ENCODE measurements at places on chromosomes 16 and 17.
A peak's percentile ranks its signal among the peaks of the same experiment; 100 is the strongest.

DNA sequence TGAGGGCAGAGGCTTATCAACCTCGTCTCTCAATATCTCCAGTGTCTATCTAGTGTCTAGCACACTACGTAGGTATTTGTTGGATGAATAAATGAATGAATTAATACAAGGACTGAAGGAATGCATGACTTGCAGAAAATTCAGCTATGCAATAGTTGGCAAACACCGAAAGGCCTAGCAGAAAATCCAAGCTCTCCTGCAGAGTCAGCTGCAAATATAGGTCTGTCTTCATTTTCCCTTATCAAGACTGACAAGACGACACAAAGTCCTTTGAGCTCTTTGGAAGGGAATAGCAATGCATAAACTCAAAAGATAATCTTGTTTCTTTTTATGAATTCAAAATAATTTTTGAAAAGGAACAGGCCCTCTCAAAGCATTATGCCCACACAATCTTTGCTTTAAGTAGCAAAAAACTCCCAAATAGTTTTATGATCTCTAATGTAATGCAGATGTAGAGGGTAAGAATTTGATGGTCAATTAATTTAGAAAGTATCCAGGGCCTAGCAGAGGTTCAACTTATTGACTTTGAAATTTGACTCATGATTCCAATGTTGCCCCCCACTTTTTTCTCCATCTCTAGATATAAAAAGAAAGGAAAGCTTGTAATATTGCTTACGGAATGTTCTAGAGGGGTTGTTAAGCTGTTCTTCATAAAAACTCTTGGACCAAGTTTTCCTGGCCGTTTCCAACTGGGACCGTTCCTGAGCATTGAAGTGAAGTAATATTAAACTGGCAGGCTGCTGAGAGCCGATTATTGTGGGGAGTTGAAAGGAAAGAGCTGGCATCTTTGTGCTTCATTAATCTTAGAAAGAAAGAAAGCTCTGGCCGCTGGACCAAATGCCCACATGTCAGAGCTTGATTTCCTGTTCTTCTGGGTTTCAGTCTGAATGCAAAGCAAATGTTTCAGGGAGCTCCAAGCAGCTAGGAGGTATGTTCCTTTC lies 227.3 kb downstream of the HS3ST3A1 start:
- ATAC-seq: peak; percentile 87

DNA sequence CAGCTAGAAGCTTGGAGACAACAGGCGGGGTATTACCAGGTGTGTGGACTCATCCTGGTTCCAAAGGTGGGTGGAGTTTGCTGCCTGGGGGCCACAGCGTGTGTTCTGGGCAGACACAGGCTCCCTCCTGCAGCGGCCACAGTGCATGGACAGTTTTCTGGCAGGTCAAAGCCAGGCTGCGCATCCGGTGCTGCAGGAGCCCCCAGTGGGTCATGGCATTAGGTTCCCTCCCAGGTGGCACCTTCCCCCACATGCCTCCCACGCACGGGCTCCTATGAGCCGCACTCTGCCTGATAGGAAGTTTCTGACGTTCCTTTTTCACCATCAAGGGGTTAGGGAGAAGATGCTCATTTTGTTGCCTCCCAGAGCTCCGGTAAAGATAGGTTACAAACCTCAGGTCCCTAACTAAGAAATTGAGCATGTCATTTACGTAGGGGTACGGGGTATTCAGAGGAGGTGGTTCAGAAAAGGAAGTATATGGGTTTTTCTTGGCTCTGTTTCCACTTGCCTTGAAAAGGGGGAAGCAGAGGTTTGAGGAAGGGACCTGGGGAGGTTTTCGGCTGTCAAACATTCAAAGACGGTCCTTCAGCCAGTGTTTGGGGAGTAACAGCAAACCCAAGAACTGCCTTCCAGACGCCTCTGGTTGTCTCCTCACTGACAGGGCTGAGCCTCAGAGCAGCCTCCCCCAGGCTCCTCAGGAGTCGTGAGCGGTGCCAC lies 32.7 kb upstream of the NAT9 start:
- no peak for ATAC-seq

DNA sequence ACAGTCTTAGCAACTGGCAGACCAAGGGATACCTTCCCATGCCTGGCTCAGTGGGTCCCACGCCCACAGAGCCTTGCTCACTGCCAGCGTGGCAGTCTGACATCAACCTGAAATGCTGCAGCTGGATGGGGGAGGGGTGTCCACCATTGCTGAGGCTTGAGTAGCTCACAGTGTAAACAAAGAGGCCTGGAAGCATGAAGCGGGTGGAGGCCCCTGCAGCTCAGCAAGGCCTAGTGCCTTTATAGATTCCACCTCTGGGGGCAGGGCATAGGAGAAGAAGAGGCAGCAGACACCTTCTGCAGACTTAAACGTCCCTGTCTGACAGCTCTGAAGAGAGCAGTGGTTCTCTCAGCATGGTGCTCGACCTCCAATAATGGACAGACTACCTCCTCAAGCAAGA lies 263.2 kb downstream of the KIF2B start:
- ATAC-seq: no peak

DNA sequence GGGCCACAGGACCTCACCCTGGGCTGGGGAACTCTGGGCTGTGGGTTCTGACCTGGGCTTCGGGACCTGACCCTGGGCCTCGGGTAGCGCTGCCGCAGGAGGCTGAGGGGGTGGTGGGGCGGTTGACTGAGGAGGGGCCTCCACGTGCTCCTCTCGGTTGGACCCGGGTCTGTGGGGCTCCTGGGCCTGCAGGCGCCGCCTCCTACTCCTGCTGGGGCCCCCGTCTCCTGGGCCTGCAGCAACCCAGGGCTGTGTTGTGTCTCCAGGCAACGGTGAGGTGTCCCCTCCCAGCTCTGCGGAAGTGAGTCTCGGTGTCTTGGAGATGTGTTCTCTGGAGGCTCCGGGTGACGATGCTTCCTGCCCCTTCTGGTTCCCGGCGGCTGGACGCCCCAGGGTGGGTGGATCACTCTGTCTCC lies 41.5 kb upstream of the GNG13 start:
- peak; percentile 10 for ATAC-seq

GRCh38 chr17:2107506-2107905 lies 52.6 kb downstream of the HIC1 start:
- no peak for ATAC-seq

- ATAC-seq: no peak
Observed at GRCh38 chr16:4561596-4561995, 5.5 kb downstream of the C16orf96 start.

DNA sequence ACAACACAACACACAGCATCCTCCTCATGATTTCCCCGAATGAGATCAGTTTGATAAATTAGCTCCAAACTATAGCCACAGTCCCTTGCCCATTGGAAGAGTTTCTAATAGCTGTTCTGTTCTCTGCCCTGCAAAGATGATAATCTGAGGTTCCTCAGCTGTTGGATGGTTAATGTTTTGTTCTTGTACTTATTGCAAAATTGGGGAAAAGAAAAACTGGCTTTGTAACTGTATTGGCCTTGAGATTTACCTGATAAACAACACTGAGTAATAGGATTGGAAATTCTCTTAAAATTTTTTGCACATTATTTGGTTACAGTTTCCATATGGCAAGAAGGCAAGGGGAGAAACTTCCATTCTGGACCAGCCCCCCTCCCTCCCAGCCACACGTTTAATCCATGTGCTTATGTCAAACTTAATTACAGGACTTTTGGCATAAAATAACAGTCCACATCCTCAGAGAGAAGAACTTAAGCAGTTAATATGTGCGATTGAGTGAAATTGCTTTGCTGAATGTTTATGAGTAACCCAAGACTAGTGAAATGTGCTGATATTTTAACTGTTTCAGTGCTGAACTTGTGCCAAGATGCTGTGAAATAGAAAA lies 119.1 kb upstream of the ZFHX3 start:
- peak; percentile 73 for ATAC-seq

GRCh38 chr17:46192189-46192438 lies 1.1 kb downstream of the KANSL1 start:
- ATAC-seq: no peak

DNA sequence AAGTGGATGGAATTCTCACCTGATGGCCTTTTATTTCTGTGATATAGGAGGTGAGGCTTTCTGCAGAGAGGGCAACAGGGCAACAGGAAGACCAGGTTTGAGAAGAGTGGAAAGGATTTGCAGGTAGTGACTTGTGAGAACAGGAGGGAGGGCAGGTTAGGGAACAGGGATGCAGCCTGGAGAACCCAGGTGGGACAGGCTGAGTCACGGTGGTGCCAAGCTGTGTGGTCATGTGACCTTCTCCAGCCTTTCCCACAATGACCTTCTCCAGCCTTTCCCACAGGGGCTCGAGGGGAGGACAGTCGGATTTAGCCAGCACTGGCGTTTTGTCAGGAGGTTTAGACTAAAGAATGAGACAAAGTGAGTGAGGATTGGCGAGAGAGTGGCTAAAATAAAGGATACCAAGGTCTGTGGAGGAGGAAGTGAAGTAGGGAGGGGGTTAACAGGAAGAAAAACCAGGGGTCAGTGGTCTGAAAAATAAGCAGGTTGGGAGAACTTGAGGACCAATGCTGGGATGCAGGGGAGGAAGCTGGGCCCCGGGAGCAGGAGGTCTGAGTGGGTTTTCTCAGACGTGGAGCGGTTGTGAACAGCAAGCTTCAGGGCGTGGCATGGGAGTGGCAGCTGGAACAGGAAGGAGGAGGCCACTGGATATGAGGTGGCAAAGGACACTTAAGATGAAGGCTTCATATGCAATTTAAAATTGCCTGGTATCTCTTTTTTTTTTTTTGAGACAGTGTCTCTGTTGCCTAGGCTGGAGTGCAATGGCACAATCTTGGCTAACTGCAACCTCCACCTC lies 37.7 kb downstream of the DNAH2 start:
- ATAC-seq: no peak

DNA sequence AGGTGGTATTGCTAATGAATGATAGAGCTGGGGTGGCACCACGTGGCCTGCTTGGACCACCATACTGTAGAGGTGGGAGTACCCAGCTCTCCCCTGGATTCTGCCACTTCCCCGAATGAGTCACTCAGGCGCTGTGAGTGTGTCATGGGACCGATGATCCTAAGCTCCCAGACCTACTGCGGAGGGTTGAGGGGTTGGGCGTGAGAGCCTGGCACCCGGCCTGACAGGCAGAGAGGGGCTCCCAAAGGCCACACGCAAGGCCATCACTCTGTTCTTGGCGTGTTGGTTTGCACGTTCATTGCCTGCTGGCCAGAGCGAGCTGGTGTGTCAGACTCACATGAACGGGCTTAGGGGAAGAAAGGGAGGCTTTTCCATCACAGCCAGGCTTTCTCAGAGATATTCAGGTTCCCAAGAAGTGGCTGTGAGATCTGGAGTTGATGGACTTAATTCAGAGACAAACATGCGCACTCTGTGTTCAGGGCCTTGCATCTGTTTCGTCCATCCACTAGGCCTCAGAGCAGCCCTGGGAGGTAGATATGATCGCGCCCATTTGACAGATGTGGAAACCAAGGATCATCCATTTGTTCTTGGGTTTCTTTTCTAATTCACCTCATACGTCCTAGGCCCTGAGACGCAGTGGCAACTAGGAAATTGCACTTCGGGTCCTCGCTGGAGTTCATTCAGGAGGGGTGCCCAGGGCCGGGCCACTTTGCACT lies 41.4 kb downstream of the CMIP start:
- ATAC-seq: no peak

GRCh38 chr17:74217888-74218287 lies 4.5 kb downstream of the TTYH2 start:
- ATAC-seq: no peak

DNA sequence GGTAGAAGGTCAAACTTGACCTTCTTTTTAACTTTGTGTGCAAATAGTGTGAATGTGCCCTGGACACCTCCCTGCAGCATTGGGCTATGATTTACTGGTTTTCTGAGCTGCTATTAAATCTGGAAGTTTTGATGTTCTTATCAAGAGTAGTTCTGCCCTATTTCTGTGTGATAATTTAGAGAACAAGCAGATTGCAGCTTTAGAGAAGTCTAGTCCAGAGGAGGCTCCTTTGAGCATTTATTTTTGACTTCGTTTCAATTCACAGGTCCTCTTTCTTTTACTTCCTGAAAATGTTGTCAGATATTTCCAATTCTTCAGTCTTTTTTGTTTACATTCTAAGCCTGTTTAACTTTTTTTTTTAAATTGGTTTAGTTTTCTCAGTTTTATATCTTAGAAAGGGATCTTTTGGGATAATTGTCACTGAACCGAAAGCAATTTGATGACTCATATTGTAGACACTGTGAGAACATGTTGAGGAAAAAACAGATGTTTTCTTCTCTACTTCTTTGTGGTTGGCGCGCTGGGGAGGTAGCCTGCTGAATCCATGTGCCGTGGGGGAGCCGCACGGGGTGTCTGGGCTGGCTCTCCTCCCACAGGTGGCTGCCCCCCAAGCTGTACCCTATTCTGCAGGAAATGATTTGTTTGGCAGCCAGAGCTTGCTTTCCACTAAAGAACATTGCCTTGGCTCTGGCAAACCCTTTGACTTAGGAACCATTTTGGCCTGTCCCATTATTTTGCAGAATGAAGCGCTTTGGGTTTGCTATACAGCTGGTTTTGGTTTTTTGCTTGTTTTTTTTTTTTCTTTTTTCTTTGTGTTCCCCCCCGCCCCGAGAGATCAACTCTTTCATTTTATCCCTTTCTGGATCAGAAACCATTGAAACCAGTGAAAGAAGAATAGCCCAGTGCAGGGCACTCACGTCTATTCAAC lies 53.4 kb downstream of the MFSD11 start:
- ATAC-seq: peak; percentile 85

DNA sequence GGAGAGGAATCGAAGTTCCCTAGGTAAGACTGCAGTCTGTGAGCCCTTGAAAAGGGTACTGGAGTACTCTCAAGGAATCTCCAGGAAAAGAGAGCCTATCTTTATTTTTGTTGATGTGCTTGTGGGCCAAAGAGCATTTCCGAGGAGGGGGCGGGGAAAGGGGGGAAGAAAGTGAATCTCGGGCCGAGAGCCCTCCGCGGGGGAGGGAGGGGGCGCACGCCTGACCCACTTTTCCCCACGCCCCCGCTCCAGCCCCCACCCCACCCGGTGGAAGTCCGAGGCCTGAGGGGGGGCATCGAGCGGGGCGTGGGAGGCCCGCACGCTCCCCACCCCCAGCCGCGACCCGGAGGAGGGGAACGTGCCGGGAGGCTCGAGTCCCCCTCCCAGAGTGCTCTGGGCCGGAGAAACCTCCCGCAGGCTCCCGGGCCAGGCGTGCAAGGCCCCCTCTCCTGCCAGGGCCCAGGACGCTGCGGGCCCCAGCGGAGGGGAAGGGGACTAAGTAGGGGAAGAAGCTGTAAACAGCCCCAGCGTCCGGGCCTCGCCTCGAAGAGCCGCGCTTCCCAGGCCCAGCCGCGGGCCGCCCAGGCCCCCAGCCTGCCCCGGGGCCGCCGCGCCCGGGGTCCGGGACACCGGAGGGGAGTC lies 444 bp downstream of the HELZ start:
- peak; percentile 48 for ATAC-seq

DNA sequence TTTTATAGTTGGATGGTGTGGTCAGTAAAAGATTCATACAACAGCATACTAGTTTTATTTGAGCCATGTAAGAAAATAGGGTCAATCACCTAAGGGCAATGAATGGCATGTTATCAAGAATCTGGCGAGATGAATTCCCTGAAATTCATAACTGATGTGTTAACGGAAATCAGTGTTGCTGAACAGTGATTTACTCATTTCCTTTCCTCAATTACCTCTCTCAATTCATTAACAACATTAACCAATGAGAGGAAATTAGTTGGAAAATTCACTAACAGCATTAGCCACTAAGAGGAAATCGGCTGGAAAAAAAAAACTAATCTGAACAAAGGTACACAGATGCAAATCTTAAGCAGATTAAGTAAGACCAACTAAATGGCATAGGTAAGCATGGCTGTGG lies 6.3 kb downstream of the CMTR2 start:
- ATAC-seq: no peak

- no peak for ATAC-seq
Observed at GRCh38 chr17:2319051-2319450, 15.3 kb downstream of the SRR start.

- ATAC-seq: no peak
Observed at GRCh38 chr16:17574256-17574655, 103.5 kb upstream of the XYLT1 start.

GRCh38 chr17:77556383-77557061 lies 402.0 kb upstream of the TNRC6C start:
- ATAC-seq: no peak

Measured in SK-N-SH treated with all-trans-retinoic acid at 6 μM for 48 hours (cell line).